ENCODE measurements at places on chromosomes 6 and 20.

- DNase-seq = peak; percentile 73
Measured at GRCh38 chr6:3900744-3901336, 51.7 kb downstream of the FAM50B start.

- DNase-seq = no peak
Measured at GRCh38 chr6:119428633-119429032, 79.1 kb upstream of the MAN1A1 start.

GRCh38 chr6:43181942-43182860 lies at the start of gene CUL9:
CUL9 (plus strand) TSS chr6:43182196; CDS start chr6:43184311, 2,115 bp downstream.
- peak; percentile 61 for DNase-seq

GRCh38 chr6:139776041-139776440 lies 401.6 kb upstream of the CITED2 start:
- DNase-seq = no peak

DNA sequence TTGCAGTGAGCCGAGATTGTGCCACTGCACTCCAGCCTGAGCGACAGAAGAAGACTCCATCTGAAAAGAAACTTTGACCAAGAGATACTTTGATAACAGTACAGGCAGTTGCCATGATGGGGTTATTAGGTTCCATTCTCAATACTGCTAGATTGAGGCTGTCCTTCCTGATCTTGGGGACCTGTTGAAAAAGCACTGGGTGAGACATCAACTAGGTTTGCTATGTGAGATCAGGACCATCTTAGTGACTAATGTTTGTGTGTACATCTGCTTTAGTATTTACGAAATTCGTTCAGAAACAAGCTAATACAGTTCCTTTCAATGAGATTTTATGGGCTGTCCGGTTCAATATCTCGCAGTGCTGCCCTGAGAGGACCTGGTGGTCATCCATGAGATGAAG lies 2.6 kb downstream of the DSE start:
- DNase-seq = no peak

DNA sequence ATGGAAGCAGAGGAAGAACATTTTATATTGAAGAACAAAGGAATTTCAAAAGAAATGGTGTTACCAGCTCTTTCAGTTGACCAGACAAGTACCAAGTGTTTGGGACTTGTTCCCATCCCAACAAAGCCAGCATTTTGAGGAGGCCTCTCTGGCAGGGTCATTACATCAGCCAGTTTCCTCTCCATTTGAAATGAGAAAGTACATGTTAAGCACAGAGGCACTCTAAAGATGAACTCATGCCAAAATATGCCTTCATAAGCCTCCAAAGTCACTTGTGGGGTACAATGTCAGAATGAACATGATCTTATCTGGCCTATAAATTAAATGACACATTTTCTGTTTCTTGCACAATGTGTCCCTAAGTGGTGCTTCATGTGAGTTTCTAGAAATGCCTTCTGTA lies 223.9 kb downstream of the PRL start:
- DNase-seq = no peak

GRCh38 chr6:42224222-42225028 lies 6.8 kb upstream of the MRPS10 start:
- peak; percentile 82 for DNase-seq

- DNase-seq = peak; percentile 83
Measured at GRCh38 chr6:53651205-53651763, 14.3 kb downstream of the KLHL31 start.

GRCh38 chr6:111211411-111212030 lies 124.2 kb downstream of the SLC16A10 start:
- no peak for DNase-seq

- no peak for DNase-seq
Measured at GRCh38 chr6:167921831-167922230, 75.6 kb upstream of the KIF25 start.

GRCh38 chr20:58569241-58570125 lies 54.3 kb upstream of the APCDD1L start:
- no peak for DNase-seq

DNA sequence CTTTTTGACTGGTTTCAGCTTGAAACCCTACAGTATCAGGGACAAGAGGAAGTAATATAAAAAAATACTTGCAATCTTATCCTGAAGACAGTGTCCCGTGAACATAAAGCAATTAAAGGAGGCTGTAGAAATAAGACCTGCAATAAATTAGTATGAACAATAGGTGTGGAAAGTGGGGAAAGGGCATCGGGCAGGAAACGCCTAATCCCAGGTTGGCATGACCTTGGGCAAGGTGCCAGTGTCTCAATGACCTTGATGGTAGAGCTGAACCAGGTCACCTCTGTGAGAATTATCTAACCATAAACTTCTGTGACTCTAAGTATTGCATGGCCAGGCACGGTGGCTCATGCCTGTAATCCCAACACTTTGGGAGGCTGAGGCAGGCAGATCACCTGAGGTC lies 115.2 kb downstream of the LY86 start:
- DNase-seq = no peak

DNA sequence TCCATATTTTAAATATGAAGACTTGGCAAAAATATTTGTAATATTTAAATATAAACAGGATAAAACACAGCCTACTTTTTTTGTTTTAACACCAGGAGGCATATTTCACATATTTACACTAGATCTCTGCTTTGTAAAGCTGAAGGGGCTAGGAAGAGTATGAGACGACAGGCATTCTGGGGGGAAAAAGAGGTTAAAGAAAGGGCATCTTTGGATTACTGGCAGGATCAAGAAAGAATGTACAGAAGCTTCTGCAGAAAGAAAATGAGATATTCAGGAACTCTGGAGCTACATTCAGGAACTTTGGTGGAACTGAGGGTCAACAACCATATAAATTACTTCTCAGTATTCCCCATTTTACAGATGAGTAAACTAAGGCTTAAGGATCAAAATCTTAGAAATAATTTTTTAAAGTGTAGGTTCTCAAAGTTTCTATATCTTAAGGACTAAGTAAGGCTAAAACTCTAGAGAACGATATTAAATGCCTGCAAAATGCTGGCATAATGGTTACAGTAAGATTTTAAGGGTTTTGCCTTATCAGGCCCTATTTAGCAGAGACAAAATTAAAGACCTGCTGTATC lies 156.5 kb downstream of the CDK19 start:
- DNase-seq = peak; percentile 47

DNA sequence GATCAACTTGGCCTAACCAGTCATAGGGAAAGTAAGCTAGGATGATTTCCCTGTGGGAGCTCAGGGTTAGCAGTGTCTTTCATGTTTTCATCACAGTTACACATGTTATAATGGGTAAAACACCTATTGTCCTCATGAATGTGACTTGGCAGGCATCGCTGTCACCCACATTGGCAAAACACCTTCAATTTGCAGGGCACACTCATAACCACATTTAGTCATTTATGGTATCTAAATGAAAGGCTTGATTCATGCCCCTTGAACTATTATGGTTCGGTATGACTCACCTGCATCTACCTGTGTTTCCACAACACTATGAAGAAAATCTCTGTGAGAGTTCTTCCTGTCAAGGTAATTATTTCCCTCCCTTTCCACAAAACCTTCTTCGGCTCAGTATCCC lies 49.2 kb downstream of the FRK start:
- no peak for DNase-seq

Measured in fibroblast of skin of back (primary cell).